ENCODE measurements at places on chromosomes 4 and X.

GRCh38 chrX:46750889-46751288 is 8.0 kb downstream of the SLC9A7 start:
- DNase-seq = no peak

GRCh38 chr4:14874990-14875389 is 127.3 kb upstream of the CPEB2 start:
- no peak for DNase-seq

- no peak for DNase-seq
Observed at GRCh38 chr4:3527914-3528876, 4.0 kb downstream of the LRPAP1 start.

DNA sequence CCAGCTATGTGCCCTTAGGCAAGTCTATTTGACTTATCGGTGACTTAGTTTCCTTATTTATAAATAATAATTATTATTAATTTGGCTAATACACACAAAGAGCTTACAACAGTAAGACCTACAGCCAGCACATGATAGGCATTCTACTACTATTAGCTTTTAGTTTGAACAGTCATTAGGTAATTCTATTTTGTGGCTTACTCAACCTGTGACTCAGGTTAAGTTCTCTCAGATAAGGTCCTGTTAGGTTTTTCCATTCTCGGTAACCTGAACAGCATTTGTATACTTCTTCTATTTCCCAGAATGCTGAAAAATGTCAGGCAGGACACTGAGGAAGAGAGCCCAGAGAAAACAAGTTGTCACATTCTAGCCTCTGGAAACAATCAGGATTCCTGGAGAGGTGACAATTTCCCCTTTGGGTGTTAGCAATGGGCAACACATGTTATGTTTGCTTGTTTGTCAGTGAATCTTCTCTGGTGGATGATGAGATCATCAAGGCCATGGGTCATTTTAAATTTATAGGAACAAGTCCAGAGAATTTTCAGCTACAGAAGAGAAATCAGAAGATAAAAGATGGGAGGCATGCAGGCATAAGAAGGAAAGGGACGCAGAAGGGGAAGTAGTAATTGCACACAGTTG is 2144.7 kb downstream of the PCDH7 start:
- no peak for DNase-seq

GRCh38 chrX:66042307-66043077 is 2.6 kb upstream of the VSIG4 start:
- DNase-seq = no peak

GRCh38 chr4:87363552-87363951 is 27.4 kb downstream of the HSD17B11 start:
- no peak for DNase-seq

DNA sequence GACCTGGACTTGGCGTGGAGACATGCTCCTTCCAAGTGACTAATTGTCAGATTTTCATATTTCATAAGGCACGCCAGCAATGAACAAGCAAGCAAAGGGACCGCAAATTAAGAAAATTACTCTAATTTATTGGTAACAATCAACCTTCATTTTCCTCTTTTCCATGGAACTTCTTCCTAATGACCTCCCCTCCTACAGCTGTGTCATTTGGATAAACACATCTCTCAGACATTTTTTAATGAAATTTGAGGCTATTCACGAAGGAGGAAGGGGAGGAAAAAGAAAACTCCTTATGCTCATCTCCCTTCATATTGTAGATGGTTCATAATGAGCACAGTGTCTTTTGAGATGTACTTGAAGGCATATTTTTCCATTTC is 38.6 kb upstream of the TLR3 start:
- no peak for DNase-seq

- DNase-seq = no peak
Observed at GRCh38 chrX:100600758-100601157, 16.0 kb downstream of the TNMD start.

GRCh38 chr4:87058356-87059073 is 123.7 kb downstream of the AFF1 start:
- DNase-seq = peak; percentile 46

DNA sequence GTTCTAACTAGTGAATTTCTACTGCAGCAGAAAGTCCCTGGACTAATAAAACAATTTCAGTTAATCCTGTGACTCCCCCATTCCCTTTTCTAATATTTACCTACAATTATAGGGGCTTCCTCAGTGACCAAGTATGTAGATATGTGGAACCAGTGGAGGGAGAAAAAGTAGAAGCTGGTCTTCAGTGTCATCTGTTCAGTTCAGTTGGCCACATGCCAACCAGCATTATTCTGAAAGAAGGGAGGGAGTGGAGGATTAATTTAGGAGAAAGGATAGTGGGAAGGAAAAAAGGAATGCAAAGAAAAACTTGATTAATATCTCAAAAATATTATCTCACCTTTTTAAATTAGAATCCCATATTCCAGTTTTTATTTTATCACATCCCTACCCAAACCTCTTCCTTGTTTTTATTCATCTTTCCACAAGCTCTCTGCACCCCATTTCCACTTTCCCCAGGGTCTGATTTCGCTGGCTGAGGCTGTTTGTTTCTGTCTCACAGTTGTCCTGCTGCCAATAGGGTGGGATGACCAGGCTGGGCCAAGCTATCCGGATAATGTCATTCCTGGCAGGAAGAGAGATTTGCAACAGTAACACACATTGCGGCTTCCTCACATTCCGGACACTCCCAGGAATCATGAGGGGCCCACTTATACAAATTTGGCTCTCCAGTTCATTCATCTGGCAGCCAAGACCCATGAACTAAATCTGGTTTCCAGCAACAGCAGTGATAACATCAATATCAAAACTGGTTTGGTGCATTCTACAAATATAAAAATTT is 24.6 kb upstream of the ANTXR2 start:
- DNase-seq = no peak

- DNase-seq = no peak
Observed at GRCh38 chrX:17021851-17022604, 75.6 kb downstream of the REPS2 start.

DNA sequence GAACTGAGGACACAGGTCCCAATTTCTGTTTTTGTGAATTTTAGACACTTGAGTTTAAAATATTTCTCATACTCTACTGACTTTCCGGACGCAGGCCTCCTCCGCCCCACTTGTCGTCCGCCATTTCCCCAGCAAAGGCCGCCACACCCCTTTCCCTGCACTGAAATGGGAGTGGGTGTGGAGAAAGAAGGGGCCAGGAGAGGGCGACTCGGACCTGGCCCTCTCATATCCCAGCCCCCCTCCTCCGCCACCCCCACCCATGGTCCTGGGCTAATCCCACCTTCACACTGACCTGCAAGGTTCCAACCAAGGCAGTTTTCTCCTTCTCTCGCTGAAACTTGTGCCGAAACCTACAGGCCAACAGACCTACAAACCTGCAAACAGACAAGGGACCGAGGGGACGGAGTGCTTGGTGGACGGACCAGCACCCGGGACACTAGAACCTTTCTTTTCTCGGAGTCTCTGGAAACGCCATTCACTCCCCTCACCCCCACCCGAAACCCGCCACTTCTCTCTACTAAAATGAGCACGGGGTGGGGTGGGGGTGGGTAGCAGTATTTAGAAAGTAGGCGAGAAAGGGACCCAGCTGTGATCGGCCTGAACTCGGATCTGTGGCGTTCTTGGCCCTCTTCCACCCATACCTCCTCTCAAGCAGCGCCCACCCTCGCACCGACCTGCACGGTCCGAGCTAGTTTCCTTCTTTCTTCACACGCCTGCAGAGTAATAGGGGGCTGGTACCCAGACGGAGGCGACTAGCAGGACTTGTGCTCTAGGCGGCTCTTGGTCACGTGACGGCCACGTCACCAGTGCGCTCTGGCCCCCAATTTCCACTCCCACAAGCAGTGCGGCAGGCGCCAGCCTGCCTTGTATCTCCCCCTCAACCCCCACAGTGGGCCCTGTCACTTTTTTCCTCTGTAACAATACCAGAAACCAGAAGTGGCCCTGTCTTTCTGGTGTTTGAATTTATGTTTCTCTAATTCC is at the start of gene ARMCX6:
TSS of gene ARMCX6 (minus strand) at position 790 of the 981 bp plus-strand sequence. CDS start 1,380 bp downstream, outside the sequence.
- DNase-seq = peak; percentile 71

- DNase-seq = no peak
Observed at GRCh38 chr4:95178938-95179337, 369.8 kb downstream of the UNC5C start.

Data from activated naive CD8-positive, alpha-beta T cell treated with anti-CD3 and anti-CD28 coated beads, Interleukin-2, amount 50 U/mL, for 24 hours (primary cell).